ENCODE measurements at places on chromosomes 2 and 18.

DNA sequence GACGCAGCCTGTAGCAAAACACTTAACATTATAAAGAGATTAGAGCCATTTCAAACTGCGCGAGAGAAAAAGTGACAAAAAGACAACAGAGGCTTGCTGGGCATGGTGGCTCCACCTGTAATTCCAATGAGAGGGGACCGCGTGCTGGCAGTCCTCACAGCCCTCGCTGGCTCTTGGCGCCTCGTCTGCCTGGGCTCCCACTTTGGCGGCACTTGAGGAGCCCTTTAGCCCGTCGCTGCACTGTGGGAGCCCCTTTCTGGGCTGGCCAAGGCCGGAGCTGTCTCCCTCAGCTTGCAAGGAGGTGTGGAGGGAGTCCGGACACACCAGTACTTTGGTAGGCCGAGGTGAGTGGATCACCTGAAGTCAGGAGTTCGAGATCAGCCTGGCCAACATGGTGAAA lies 9.3 kb upstream of the IFIH1 start:
- DNase-seq = no peak

DNA sequence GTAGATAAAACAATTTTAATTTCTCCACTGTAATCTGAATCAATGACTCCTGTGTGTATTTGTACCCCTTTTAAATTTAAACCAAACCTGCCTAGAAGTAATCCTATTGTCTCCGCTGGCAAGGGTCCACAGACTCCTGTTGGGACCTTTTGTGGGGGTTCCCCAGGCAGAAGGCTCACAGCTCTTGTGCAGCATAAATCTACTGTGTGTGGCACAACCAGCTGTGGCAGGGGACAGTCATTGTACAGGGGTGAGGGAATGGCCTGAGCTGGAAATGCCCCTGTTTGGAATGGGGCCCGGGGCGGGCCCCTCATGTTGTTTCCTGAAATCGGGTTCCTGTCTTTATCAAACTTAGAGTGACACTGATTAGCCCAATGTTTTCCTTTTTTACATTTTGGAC lies 318.2 kb upstream of the FAM98A start:
- no peak for DNase-seq

DNA sequence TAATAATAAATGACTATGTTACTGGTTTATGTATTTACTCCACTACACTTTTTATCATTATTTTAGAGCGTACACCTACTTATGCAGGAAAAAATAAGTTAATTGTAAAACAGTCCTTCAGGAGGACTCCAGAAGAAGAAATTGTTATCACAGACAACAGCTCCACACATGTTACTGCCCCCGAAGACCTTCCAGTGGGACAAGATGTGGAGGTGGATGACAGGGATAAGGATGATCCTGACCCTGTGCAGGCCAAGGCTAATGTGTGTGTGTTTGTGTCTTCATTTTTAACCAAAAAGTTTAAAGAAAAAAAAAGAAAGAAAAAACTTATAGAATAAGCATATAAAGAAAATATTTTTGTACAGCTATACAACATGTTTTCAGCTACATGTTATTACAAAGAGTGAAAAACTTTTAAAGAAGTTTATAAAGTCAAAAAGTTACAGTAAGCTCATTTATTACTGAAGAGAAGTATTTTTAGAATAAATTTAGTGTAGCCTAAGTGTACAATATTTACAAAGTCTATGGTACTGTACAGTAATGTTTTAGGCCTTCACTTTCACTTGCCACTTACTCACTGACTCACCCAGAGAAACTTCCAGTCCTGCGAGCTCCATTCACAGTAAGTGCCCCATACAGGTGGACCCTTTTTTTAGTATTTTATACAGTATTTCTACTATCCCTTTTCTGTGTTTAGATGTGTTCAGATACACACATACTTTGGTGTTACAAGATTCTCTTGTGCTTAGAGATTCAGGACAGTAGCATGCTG lies 7.5 kb downstream of the TGFBRAP1 start:
- no peak for DNase-seq

DNA sequence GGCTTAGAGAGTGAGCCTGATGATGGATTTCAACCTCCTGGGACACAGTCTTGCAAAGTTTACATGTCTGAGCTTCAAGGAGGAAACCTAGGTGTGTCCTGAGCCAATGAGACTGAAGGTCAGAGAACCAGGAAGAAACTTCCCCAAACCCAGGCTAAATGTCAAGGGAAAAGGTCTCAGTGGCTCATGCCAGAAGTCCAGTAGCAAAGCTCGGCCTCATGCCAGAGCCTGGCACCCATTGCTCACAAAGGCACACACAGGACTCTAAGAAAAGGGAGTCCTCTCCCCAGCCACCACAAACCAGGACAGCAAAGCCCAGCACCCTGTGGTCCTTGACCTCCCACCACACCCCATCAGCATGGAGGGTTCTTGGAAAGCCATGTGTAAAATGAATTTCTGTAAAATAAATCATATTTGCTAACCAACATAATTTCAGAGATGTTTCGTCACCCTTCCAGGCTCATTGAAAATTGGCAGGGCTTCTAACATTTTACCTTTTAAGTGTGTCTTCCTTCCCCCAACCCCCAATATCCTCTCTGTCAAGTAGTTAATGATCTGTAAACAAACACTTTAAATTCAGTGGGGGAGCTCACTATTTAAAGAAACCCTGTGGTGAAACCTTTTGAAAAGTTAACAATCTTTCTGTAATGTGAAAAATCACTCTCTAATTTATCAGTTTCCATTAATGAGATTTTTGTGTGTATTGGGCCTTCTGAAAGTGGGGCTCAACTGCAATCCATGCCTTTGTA lies 77.1 kb downstream of the BCL11A start:
- no peak for DNase-seq

GRCh38 chr2:239585422-239585821 lies 184.6 kb upstream of the HDAC4 start:
- DNase-seq = no peak

- no peak for DNase-seq
Measured at GRCh38 chr2:112433932-112434730, 686 bp upstream of the RGPD8 start.

- no peak for DNase-seq
Measured at GRCh38 chr2:229296016-229296415, 24.9 kb upstream of the PID1 start.

DNA sequence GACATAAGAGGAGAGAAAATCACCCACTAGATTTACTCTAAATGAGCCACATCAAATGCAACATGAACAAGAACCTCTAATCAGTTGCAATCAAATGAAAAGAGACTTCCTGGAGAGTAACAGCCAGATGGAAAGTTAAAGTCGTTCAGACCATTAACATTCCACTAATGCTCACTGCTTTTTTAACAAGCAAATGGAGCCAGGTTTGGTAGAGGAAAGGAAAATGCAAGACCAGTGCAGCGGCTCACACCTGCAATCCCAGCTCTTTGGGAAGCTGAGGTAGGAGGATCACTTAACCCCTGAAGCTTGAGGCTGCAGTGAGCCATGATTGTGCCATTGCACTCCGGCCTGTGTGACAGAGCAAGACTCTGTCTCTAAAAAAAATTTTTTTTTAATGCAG lies 48.5 kb downstream of the CACNB4 start:
- DNase-seq = no peak

DNA sequence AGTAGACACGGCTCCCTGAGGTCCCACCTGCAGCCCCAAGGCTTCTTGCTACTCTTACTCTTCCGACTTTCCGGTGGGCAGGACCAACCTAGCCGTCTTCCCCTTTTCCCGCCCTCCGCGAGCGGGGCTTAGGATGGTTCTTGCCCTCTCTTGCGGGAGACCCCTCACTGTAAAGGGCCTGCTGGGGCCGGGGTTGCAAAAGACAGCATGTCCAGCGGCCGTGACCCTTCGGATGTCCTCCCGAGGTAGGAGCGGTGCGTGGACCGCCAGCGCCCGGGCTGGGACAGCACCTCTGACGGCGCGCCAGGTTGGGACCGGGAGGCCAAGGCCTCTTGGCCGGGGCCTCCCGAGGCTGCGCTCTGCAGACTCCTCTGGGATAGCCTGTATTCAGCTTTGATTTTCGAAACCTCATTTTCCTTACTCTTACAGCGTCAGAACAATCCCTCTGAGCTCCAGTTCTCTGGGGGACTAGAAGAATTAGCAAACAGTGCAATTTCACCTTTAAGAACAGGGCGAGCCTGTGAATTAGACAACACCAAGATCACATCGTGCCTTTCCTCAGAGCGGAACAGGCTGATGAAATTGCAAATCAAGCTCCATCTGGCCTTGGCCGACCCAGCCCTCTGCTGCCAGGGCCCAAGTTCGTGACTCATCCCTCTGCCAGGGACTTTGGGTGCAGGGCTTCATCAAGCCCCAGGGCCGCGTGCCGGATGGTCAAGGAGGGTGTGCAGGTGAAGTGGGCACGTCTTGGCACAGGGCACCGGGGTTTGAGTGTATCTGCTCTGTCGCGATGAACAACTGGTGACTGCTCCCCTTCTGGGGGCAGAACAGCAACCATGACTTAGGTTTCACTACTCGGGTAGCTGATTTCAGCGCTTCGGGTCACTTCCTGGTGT lies 777 bp downstream of the MOCOS start:
- no peak for DNase-seq

DNA sequence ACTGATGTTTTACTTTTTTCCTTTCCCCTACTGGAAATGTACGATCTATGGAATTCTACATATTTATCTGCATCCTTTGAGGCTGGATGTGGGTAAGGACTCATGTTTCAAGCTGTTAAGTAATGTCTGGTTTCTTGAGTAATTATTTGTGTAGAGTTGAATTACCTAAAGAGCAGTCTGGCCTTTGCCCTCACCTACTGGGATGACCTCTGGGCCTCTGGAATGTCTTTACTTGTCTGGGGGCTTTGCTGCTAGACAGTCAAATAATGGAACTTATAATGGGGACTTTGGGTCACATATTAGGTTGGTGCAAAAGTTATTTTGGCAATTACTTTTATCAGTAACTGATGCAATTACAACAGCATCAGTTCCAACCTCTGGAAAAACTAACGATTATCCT lies 244.7 kb downstream of the CCDC178 start:
- no peak for DNase-seq

DNA sequence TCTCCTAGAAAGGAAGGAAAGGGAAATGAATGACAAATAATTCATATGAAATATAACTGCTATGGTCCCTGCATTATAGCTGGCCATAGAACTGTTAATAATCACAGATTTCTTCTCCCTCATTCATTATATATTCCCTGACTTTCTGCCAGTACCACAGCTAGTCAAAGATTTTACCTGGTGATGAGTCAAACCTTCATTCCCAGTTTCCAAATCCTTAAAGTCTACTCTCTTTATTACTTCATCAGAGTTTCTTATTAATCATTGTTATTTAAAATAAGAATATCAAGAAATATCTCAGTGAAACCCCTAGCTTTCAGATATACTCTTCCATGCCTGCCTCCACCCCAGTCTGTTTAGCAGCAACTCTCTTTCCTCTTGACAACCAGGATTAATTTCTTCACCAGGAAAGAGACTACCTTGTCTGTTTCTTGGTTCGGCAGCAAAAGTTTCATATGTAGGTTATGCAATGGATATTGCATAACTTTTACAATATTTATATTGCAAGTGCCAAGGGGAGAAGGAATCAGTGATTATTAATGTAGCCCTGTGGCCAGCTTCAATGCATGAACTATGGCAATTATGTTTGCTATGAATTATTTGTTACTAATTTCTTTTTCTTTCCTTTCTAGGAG lies 533.8 kb downstream of the FBXO15 start:
- DNase-seq = no peak

DNA sequence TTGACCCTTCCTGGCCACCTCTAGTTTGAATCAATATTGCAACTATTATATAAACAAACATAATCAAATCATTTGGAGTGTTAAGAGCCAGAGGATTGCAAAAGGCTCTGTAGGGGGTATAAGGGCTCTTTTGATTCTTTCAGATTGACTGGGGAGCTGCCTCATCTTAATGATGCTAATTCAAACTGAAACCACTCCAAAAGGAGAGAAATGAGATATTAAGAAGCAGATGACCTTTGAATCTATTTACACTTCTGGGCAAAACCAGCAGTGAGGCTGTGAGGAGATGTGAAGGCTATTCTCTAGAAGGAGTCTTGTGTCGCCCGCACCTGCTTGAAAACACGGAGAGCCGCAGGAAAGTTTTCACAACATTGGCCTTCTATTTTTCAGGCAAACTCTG lies 311.2 kb upstream of the CRIM1 start:
- no peak for DNase-seq

GRCh38 chr2:240581811-240582210 lies 4.7 kb upstream of the CAPN10 start:
- DNase-seq = no peak

- no peak for DNase-seq
Measured at GRCh38 chr18:10559553-10560451, 34.0 kb downstream of the NAPG start.

DNA sequence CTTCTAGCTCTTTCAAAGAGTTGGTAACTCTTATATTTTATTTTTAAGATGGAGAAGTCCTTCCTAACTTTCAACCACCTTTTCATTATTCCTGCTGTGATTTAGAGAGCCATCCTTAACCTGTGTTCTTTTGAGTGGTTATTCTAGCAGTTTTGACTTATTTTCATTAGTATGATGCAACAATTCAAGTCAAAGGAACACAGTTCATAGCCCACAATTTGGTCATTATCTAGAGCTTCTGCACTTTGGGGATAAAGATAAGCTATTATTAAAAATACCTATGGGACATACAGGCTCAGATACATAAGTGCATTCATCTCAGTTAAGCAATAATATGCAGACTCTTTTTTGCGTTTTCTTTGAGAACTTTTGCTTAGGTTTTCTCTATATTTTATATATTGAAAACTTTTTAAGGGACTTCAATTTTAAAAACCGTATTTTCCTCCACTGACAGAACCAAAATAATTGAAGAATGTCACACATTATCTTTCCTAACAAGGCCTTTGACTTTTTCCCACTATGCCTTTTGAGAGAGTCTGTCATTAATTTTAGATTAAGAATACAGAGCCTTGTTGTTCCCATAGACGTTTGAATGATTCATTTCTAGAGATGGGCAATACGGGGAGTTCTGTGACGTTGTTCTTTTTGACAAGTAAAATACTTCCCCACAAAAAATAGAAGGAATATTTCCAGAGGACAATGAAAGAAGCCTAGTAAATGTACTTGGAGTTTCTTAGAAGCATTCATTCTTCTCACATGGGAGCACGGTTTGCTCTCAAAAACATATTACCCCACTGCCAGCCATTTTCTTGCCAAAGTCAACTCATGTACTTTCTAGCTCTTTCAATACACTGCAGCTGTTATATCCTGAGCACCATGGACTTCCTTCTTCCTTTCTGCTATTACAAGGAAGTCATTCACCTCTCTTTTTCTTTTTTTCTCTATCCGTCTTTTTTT lies 42.9 kb upstream of the RASGRP3 start:
- no peak for DNase-seq

DNA sequence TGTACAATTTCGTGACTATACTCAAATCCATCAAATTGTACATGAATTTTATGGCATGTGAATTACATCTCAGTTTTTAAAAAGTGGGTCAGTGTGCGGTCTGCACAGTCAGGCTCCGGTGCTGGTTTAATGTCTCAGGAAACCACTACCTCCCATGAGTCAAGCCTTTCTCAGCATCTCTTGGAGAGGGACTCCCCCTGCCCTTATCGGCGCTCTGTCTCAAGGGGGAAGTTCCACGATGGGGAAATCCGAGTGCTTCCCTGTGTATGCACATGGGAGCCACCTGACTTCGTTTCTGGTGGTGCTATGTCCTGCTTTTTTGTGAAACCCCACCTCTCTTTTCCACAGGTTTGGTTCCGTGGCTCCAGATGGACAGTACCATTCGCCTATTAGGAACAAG lies 72.5 kb downstream of the ACOXL start:
- no peak for DNase-seq
